Stimulated activated CD4-positive, alpha-beta T cell treated with anti-CD3 and anti-CD28 coated beads, Interleukin-15, amount 100 ng/mL, for 1 hour (primary cell): ENCODE measurements at places on chromosomes 5 and 9.

DNA sequence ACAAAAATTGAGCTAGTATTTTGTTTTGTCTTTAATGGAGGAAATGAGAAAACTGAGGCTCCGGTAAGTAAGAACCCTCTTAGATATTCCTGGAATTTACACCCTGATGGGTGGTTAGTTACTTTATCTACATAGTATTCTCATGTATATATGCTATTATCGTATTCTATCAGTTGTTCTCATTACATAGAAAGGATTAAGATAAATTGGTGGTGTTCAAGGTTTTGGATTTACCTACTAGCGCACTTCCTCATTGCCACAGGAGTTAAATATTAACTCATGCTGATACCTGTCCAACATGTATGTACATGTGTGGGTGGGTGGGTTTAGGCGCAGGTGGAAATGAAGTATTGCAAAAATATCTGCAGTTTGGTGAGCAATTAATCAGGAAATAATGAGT is 61.1 kb upstream of the IFNE start:
- no peak for DNase-seq

DNA sequence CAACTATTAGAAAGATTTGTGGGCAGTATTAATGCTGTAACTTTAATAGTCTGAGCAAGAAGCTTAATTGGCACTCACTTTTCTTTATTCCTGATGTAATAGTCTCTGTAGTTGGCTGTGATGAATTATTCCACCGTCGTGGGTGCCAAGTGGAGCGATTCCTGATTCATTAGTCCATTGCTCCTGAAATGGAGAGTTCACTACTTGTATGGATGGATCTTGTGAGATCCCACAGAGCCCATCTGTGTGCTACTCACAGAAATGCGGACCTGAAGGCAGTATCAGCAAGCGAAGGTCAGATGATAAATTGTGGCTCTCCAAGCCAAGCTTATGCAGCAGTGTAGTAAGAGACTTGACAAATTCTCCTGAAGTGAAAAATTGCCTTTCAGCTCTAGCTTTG is 212.2 kb downstream of the CHSY3 start:
- no peak for DNase-seq

DNA sequence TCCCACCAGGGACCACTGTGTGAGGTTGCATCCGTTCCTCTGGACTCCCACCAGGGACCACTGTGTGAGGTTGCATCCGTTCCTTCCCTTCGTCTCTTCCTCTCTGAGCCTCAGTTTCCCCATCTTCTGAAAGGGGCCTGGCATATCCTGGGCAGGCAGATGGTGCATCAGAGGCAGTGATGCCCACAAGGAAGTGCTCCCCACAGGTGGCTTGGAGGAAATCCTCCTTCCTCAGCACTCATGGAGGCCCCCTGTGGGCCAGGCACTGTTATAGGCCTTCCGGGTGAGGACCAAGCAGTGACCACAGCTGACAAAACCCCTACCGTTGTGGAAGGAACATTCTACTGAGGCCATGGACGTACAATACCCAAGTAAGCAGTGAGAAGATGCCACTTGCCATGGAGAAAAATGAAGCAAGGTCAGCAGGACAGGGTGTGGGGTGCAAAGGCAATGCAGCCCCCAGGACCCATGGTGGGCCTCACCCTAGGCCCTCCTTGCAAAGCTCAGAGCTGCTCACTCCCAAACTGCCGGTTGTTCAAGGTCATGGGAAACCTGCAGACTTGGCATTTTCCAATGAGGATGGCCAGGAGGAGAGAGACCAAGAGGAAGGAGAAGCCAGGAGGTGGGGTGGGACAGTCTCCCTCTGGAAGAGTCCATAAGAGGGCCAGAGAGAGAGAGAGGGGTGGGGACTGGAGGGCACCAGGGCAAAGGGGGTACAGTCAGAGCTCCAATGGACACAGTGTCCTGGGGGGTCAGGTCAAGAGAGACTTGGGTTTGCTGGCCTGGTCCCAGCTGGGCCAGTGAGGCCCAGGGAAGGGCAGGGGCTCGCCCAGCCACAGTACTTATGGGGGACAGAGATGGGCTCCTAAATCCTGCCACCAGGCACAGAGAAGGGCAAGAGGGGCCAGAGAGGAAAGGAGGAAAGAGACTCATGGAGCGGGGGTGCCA is 51.1 kb downstream of the C9orf50 start:
- DNase-seq: no peak

GRCh38 chr5:175418251-175418650 is 25.7 kb downstream of the DRD1 start:
- DNase-seq: no peak

- DNase-seq: no peak
Observed at GRCh38 chr9:105535920-105536668, 21.8 kb upstream of the FKTN start.

- DNase-seq: no peak
Observed at GRCh38 chr5:10778179-10778910, 17.3 kb upstream of the DAP start.

DNA sequence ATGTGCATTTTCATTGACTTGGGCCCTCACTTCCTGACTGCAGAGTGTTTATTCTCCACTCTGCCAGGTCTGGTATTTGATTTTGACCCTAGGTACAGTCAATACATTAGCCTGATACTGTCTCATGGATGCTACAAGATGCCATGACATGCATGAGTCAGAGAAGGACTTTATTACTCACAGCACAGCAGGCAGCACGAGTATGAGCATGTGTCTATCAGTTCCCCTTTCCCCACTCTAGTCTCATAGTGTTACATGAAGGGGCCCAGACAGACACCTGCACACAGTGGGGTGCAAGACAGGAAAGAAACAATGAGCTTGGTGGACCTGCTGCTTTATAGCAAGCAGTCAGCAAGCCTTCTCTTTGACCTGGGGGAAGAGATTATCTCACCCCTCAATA is 19.6 kb downstream of the ITGA2 start:
- DNase-seq: no peak

GRCh38 chr9:126169736-126170135 is 156.9 kb upstream of the MVB12B start:
- no peak for DNase-seq

DNA sequence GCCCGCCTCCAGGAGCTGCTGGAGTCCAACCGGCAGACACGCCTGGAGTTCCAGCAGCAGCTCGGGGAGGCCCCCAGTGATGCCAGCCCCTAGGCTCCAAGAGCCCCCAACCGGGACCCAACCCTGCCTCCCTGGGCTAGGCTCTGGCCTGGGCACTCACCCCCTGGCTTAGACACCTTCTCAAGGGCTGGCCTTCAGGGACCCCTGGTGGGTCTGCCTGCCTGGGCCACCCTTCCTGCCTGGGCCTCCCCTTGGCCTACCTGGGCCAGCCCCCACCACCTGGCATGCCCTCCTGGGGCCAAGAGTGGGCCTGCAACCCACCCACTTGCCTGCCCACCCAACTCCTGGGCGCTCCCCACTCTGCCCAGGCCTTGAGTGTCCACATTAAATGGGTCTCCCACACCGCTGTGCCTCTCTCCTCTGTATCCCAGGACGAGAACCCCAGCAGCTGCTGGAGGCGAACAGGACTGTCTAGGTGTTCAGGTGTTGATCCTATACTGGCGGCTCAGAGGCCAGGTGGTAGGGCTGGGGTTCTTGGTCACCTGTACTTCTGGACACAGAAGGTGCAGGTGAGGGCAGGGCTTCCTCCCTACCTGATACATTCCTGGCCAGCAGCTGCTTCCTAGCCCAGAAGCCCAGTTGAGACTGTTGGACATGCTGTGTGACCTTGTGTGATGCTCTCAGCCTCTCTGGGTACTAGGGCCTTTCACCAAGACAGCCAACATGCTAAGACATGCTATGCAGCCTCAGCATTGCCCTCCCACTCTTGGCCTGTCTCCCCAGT is 3.6 kb downstream of the BBLN start:
- DNase-seq: no peak

- no peak for DNase-seq
Observed at GRCh38 chr9:111683392-111683791, 22.0 kb downstream of the GNG10 start.

GRCh38 chr9:124248960-124249359 is 8.8 kb upstream of the NEK6 start:
- DNase-seq: no peak
